Stimulated activated CD8-positive, alpha-beta memory T cell treated with anti-CD3 and anti-CD28 coated beads, Interleukin-7, amount 100 ng/mL, for 1 hour (primary cell): ENCODE measurements at places on chromosomes 3 and 15.

GRCh38 chr3:160999274-160999673 lies 105.9 kb downstream of the B3GALNT1 start:
- no peak for DNase-seq

GRCh38 chr3:64049832-64050231 lies 26.5 kb upstream of the PSMD6 start:
- no peak for DNase-seq

DNA sequence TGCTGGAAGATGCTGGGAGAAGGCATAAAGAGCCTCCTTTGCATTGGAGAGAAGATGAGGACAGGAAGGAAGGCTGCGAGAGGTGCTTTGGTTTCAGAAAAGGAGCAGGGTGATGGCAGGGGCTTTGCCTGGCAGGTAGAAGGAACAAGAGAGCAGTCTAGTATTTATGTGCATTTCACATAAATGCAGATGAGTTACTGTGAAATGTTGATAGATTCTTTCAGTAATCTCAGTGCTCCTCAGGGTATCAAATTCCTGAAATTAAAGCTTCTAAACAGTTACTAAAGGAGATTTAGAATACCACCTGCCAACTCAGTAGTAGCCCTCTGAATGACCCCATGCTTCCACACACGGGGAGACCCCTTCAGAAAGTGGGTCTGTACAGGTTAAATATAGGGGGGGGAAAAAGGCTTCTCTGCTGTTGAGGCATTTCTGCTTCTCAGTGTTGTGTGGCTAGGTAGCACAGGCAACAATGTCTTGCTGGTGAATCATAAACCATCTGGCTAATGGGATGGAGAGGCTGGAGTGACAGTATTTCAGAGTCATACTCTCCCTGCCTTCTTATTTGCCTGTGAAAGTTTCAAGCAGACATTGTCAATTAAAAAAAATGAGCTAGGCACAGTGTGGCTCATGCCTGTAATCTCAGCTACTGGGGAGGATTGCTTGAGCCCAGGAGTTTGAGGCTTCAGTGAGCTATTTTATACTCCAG lies 14.3 kb upstream of the FBXL22 start:
- DNase-seq: no peak

DNA sequence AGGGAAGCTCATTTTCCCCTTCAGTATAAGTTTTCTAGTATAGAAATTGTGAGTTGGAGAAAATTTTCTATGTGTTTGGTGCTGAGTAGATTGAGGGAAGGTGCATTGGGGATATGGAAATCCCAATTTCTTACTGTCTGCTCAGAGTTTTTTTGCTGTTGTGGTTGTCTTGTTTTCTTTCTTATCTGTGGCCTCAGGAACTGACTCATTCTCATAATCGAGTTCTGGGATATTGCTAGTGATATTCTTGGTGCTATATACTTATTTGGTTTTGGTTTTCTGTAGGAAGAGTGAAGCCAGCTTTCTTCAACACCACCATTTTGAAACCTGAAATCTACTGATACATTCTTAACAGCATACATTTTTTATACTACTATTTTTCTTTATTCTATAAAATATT lies 869.2 kb downstream of the DIPK2A start:
- no peak for DNase-seq

- no peak for DNase-seq
These were observed 13.3 kb upstream of the CCR1 start for GRCh38 chr3:46221391-46221790.

- DNase-seq: no peak
These were observed 44.1 kb upstream of the ICE2 start for GRCh38 chr15:60523056-60523455.

GRCh38 chr15:81531109-81531592 lies 157.1 kb upstream of the TMC3 start:
- no peak for DNase-seq

- no peak for DNase-seq
These were observed 471.5 kb upstream of the WNT5A start for GRCh38 chr3:55958605-55959004.

- DNase-seq: no peak
These were observed 437.0 kb downstream of the TUSC7 start for GRCh38 chr3:117146571-117146970.

GRCh38 chr3:138284079-138284478 lies 45.6 kb downstream of the NME9 start:
- DNase-seq: no peak

GRCh38 chr3:36756269-36756668 lies 8.1 kb downstream of the DCLK3 start:
- DNase-seq: no peak

DNA sequence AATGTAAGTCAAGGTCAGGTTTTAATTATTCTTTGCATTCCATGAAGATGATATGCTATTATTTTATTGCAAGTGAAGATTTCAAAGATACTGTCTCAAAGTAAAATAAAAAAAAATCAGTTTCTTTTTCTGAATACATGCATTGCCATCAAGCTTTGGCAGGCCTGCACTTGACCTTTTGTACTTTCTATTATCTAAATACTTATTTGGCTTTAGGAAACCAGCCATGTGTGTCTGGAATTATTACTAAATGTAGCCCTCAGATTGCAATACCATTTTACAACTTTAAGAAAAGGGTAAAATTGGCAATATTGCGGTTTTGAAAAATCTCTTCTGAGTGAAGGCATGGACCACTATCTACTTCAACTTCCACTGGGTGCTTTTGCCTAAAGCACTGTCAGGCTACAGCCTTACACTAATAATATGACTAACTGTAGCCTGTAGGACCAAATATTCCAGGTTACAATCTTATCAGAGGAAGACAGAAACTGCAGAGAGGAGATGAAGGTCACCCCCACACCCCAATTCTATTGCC lies 349.4 kb upstream of the DCBLD2 start:
- DNase-seq: no peak

DNA sequence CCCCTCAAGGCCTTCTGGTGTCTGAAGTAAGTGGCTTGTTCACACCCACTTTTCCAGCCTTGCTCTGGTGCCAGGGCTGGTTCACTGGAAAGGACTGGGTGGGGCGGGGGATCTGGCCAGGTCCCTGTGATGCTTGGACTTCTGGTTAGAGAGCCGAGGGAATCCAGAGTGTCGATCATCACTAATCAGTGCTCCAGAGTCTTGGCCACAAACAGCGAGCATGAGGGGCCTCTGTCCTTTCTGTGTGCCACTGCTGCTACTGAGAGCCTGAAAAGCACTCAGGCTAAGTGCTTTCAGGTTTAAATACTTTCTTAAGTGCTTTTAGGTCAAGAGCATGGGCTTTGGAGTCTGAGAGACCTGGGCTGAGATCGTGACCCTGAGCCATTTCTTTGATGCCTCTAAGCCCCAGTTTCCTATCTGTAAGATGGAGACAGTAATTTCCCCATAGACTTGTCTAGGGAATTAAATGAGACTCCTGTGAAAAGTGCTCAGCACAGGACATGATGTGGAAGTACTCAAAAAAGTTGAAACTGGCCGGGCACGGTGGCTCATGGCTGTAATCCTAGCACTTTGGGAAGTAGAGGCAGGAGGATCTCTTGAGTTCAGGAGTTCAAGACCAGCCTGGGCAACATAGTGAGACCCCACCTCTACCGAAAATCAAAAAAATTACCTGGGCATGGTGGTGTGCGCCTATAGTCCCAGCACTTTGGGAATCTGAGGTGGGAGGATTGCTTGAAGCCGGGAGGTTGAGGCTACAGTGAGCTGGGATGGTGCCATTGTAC lies 53.8 kb upstream of the SEC22A start:
- DNase-seq: no peak

- DNase-seq: no peak
These were observed 621.8 kb downstream of the MECOM start for GRCh38 chr3:169041677-169042171.

DNA sequence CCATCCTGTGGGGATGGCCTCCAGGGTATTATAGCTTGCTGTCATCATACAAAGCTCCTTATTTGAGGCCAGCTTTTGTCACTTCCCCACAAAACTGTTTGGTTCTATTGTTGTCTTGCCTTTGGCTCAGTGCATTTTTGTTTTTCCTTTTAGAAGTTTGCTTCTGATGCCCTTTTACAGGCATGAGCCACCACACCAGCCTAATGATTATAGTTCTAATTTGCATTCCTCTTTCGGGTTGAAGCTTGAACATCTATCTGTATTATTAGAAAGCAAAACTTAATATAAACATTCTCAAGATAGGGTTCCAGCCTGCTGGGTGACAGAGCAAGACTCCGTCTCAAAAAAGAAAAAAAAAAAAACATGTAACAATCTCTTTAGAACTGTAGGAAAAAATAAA lies 39.8 kb downstream of the SMARCC1 start:
- DNase-seq: no peak

DNA sequence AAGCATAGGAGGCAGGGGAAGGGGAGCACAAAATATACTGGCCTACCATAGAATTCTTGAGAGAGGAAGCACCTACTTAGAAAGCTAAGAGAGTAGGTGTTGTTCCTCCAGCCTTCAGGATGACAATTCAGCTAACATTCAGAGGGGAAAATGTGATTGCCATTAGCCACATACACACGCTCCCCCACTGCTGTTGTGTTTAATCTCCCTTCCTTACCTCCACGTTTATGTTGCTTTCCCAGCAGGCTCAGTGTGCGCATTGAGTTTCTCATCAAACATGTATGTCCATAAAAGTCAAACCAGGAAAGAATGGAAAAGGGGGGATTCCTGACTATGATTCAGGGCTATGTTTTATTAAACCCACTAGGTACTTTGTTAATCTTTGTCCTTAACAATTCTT lies 145.2 kb upstream of the CHRM5 start:
- no peak for DNase-seq

GRCh38 chr3:149464542-149465328 lies 9.8 kb upstream of the TM4SF4 start:
- no peak for DNase-seq

GRCh38 chr15:101470548-101471239 lies 18.8 kb downstream of the PCSK6 start:
- no peak for DNase-seq

DNA sequence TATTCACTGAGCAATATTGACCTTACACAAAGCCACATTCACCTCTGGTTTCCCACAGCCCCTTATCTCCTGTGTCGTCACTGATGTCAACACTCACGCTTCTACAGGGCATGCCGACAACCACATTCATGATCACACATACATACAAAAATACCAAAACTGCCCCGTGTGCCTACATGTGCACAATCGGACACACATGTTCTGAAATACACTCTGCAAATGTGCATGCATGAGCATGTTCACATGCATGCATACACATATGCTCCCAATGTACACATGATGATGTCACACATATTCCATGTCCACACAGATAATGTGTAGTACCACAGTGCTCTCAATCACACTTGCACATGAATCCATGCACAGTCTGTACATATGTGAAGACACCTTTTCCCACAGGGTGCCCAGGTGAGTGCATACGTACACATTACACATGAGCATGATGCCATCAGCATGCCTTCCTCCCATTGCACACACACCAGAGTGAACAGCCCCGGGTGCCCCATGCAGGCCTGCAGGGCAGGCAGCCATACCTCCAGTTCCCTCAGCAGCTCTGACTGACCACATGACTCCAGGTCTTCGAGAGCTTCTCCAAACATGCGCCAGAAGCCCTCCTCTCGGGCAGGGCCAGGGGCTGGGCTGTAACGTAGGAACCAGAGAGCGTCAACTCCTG lies 37.0 kb downstream of the GRIP2 start:
- no peak for DNase-seq

DNA sequence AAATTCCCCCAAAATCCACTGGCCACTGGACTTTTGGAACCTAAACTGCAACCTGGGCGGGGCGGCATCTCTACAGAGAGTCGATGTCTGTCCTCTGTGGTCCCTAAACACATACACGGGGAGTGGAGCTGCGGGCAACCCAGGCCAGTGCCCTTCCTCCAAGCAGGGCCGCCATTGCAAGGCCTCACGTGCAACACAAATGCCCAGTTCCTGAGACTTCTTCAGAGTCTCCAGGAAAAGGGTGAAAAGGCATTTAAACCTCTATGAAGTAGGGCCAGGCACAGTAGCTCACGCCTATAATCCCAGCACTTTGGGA lies 4.9 kb downstream of the MUC4 start:
- no peak for DNase-seq

GRCh38 chr3:100096866-100097265 lies 17.4 kb downstream of the FILIP1L start:
- no peak for DNase-seq

GRCh38 chr3:140396110-140396509 lies 281.8 kb upstream of the TRIM42 start:
- no peak for DNase-seq

DNA sequence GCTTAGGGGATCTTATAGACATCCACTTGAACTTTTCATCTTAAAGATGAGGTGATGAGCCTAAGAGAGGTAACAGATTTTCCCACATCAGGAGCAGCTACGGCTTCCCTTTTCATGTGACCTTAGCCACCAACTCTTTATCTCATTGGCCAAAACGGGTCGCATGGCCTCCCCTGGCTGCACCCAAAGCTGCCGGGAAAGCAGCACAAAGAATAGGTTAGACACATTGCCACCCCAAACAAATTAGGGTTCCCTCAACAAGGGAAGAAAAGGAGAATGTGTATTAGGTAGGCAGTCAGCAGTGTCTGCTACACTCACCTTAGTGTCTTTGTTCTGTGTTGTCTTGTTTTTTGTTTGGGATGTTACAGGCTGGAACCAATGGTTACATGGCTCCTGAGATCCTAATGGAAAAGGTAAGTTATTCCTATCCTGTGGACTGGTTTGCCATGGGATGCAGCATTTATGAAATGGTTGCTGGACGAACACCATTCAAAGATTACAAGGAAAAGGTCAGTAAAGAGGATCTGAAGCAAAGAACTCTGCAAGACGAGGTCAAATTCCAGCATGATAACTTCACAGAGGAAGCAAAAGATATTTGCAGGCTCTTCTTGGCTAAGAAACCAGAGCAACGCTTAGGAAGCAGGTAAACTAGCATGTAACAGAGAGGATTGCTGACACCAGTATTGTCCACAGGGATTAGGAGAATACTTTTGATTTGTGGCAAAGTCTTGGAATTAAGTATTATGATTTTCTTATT lies 44.2 kb downstream of the GRK7 start:
- DNase-seq: no peak

DNA sequence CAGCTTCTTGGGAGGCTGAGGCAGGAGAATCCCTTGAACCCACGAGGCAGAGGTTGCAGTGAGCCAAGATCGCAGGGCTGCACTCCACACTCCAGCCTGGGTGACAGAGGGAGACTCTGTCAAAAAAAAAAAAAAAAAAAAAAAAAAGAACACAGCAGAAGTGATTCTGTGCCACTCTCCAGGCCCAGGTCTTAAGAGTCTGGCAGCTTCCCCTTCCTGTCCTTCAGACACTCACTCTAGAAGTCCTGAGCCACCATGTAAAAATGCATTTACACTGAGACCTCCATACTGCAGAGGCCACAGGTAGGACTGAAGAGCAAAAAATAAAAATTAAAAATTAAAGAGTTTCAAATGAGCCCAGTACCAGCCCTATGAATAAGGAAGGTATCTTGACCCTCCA lies 11.8 kb upstream of the CDV3 start:
- DNase-seq: no peak
